ENCODE measurements at places on chromosomes 2 and 18. TPM values are rescaled to one million over a fixed set of nuclear protein-coding genes. Genes with fewer than 3 reads are reported as not detected.
A peak's percentile ranks its signal among the peaks of the same experiment; 100 is the strongest.

DNA sequence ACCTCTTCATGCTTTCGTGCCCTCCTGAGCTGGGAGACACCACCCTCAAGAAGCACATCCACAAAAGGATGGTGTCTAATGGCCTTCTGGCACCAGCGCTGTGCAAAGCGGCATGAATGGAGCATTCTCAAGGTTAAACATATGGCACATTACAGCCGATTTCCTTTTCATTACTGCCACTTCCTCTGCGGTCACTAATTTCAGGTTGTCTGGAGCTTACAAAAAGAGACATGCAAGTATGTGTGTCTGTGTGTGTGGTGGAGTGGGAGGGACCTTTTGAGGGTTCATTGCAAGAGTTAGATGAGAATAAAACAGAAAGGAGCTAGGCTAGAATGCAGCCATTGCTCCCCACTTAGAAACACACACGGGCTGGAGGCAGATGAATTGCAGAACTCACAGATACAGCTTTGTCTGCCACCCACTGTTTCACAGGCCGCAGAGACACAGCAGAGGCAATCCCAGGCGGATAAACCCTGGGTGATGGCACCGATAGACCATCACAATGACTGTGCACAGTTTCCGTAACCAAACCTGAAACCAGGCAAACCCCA is 76.0 kb downstream of the TGIF1 start:
- DNase-seq = no peak

Gene PLGLB2
- total RNA-seq = not detected

- DNase-seq = peak; percentile 92
Measured at GRCh38 chr2:179268277-179268925, 3.8 kb upstream of the SESTD1 start.

Gene NYAP2
- total RNA-seq = not detected

Gene SP140
- total RNA-seq = not detected

DNA sequence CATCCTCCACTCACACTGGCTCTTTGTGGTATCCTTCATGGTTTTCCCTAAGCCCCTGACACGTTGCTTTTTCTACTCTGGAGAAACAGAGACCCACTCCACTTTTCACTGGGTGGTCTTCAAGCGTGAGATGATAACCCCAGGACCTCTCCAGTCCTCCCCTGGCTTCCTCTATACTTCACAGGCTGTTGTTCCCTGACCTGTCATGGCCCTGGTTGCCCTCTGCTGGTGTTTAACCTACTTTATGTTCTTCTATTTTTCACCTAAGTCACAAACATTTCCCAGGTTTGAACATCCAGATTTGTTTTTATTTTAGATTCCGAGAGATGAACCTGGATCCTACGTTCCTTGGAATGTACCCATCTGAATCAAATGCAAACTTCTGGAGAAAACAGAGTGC is 84.5 kb downstream of the AOX1 start:
- DNase-seq = no peak

Gene ACMSD
- 0.33 TPM for total RNA-seq

DNA sequence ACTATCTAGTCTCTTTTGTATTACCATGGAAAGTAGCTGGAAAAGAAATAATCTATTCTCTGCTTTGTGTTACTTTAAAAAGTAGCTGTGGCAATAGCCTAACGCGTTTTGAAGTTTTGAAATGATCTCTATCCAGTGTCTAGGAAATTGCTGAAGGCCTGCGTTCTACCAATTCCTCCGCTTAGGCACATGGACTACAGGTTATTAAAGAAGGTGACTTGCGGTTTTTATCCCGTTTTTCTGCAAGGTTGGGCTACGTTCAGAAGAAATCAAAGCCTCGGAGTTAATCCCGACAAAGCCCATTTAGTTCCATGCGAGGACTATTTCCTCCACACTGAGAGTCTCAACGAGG is 636 bp upstream of the UBXN4 start:
- DNase-seq = no peak

Gene DYNC1I2
- total RNA-seq = 119 TPM

DNA sequence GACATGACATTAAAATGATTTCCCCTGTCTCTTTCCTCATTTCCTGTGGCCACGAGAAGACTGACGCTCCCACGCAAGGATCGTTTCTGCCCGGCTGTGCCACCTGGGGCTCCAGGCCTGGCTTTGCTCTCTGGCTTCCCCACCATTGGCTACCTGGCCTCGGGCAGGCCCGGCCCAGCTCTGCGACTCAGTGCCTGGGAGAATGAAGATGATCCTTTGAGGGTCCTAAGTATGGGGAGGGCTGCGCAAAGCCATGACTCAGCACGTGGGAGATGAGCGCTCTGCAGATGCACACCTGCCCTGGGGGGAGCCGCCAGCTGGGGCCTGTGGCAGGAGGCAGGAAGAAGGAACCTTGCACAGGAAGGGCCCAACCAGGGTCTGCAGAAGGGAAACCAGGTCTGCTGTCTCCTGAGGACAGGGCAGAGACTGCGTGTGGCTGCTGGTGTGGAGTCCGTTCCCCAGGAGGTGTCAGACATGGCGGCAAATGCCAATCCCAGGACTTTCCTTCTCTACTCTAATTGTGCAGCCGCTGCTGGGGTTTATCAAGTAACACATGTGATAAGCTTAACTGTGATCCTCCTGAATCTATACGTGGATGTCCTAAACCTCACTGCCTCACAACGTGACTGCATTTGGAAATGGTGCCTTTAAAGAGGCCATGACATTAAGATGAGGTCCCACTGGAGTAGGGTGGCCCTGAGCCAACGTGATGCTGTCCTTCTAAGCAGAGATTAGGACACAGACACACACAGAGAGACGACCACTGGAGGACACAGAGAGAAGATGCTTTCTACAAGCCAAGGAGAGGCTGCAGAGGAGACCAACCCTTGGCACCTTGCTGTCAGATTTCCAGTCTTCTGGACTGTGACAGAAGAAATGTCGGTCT is 32.9 kb downstream of the MBP start:
- DNase-seq = no peak

Gene SIX3
- total RNA-seq = not detected

Gene EVA1A
- total RNA-seq = 19.2 TPM

GRCh38 chr2:128069769-128070168 is 21.2 kb upstream of the UGGT1 start:
- peak; percentile 7 for DNase-seq

DNA sequence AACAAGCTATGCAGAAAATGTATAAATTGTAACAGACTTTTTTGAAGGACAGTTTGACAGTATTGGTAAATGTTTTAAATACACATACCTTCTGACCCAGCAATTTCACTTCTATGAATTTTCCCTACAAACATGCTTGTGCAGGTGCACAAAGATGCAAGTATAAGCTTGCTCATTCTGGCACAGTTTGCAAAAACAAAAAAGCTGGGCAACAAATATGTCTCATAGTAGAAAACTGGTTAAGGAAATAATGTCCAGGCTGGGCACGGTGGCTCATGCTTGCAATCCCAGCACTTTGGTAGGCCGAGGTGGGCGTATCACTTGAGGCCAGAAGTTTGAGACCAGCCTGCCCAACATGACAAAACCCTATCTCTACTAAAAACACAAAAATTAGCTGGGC is 96.9 kb upstream of the NEDD4L start:
- DNase-seq = peak; percentile 89

Gene GDF7
- under 0.01 TPM for total RNA-seq

Gene CIB4
- not detected for total RNA-seq

GRCh38 chr2:29615841-29616240 is 305.5 kb downstream of the ALK start:
- no peak for DNase-seq

- DNase-seq = peak; percentile 100
Measured at GRCh38 chr18:60053747-60054304, 154.0 kb downstream of the PMAIP1 start.

- DNase-seq = no peak
Measured at GRCh38 chr2:11592671-11593574, 59.1 kb downstream of the GREB1 start.

DNA sequence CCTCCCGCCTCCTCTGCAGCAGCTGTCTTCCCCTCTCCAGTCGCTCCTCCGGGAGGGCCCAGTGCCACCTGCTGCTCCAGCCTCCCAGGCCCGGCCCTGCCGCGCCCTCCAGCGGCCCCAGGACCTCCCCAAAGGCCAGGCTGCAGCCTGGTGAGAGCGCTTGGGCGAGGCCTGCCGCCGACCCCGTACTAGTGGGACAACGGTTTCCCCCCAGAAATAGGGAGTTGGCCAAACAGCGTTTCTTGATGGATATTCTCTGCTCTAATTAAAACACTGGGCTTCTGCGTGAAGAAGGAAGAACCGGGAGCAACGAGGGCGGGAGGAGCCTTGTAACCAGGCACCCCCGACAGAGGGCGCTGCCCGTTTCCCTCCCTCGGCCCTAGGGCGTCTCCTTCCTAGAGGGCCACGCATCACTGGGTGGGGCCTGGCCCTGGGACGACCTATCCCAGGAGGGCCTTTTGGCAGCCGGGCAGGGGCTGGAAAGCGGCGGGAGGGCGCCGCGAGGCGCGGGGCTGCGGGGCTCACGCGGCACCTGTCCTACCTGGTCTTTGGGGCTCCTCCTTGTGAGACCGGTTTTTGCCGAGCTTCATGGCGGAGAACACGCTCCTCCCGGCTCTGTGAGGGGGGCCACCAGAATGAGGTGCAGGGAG is 25.4 kb upstream of the OTOF start:
- DNase-seq = peak; percentile 44

Gene XRCC5
- 245 TPM for total RNA-seq

- DNase-seq = no peak
Measured at GRCh38 chr2:26399771-26400376, 1.8 kb upstream of the DRC1 start.

Gene SPATS2L
- total RNA-seq = 60.0 TPM

Gene GPBAR1
- 0.83 TPM for total RNA-seq

- DNase-seq = no peak
Measured at GRCh38 chr2:119464981-119465380, 33.3 kb downstream of the TMEM37 start.

Gene SULT1C4
- not detected for total RNA-seq

DNA sequence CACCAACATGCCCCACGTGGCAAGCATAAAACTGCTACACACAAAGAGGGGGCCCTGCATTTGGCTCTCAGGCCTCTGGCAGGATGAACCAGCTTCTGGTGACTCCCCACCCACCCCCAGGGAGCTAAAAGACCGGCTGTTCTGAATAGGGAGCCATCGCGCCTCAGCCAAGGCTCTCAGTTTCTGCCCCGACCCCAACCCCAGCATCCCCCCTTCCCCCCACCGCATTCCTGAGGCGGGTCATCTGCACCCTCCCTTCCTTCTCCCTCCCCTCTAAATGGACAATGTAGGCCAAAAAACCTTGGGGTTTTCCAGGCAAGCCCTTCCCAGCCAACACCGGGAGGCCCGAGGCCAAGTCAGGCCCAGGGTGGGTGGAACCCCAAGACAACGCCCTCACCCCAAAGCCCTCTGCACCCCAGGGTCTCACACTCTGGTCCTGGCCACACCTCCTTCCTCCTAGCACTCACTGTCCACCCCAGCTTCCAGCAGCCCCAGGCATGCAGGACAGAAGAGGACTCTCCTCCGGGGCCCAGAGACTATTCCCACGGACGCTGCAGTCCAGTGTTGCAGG is 5.7 kb downstream of the CYP26B1 start:
- no peak for DNase-seq

- no peak for DNase-seq
Measured at GRCh38 chr2:60715561-60715960, 40.5 kb upstream of the PAPOLG start.

DNA sequence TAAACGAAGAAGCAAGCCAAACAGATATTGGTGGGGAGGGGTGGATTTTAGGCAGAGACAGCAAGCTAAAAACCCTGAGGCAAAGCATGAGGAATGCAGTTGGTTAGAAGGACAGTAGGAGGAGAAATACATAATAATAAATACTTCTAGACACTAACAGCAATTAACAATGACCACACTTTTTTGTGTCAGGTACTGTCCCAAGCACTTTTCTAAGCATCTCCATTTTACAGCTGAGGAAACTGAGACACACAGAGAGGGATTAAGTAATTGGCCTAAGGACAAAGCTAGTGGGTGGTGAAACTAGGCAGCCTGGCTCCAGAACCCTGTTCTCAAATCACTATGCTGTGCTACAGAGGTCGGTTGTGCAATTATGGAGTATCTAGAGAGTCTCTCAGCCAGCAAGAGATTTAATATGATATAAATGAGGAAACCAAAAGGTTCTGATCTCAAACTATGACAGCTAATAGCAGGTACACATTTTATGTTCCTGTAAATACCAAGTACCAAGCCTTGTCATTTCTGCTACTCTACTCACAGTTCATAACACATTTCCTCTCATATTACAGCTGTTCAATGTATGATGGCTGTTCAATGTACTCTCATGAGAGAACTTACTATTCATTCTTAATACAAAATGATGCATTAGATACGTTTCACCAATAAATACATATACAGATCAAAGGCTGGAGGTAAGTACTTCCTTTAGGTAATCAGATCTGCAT is 5.3 kb downstream of the MAP4K3 start:
- peak; percentile 70 for DNase-seq

Gene IL1F10
- total RNA-seq = not detected

DNA sequence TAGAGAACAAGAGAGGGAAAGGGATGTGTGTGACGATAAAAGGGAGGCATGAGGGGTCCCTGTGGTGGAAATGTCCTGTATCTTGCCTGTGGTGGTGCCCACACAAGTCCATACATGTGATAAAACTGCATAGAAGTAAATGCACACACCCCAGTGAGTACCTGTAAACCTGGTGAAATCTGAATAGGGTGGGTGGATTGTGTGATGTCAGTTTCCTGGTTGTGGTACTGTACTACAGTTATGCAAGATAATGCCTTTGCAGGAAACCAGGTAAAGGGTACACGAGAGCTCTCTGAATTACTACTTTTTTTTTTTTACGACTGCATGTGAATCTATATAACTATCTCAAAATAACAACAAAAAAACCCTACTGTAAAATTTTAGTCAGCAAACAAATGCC is 22.1 kb downstream of the SERPINE2 start:
- peak; percentile 53 for DNase-seq

DNA sequence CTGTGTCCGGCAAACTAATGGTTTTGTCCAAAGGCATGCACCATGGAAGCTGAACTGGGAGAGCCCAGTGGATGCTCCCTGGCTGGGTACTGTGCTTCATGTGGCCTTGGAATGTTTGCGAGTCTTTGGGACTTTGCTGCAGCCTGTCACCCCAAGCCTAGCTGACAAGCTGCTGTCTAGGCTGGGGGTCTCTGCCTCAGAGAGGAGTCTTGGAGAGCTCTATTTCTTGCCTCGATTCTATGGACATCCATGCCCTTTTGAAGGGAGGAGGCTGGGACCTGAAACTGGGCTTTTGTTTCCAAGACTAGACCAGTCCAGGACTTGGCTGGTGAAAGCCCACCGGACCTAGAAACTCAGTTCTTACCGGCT is 1.7 kb downstream of the MARS2 start:
- no peak for DNase-seq

Measured in mammary epithelial cell (primary cell).